Dorsolateral prefrontal cortex (tissue), 122 donors: ENCODE measurements at places on chromosomes 3 and 15. TPM values are rescaled to one million over a fixed set of nuclear protein-coding genes. Genes with fewer than 3 reads are reported as not detected.
A peak's percentile ranks its signal among the peaks of the same experiment; 100 is the strongest.

GUCA1C gene
- not detected for total RNA-seq

WDR93 gene
- total RNA-seq: 0.50 TPM

TMEM42 gene
- total RNA-seq: 24.0 TPM

ARL8B gene
- total RNA-seq: 95.6 TPM

LRRC3B gene
- 19.7 TPM for total RNA-seq

DNA sequence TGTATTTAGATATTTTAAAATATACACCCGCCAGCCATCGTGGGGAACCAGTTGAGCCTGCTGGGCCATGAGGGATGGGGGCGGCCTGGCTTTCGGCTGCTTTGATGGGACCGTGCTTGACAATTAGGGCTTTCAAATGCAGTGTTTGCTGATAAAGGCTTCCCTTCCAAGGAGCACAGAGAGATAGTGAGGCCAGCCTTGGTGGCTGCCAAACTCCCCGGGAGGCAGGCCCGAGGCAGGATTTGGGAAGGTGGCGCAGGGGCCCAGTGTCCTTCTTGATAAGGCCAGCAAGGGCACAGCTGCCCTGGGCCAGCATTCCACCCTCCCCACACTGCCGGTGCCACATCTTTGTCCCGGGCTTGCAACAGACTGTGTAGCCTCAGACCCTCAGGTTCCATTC is 75.6 kb downstream of the LINGO1 start:
- no peak for DNase-seq

DNA sequence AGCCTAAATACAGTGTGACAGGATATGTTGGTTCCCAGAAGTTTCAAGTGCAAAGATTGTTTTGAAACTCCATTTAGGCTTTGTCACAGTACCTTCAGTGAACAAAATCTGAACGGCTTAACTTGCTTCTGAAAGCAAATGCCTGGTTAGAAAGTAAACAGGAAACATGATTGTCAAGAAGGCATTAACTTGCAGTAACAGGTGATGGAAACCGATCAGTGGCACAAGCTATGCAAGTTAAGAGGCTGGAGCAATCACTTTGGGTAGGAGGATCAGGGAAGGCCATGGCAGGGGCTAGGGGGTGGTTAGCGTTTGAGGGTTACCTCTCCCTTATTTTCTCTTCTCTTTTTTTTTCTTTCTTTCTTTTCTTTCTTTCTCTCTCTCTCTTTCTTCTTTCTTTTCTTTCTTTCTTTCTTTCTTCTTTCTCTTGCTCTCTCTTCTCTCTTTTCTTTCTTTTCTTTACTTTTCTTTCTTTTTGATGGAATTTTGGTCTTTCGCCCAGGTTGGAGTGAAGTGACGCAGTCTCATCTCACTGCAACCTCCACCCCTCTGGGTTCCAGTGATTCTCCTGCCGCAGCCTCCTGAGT is 2.4 kb downstream of the HYKK start:
- DNase-seq: no peak

- DNase-seq: peak; percentile 71
Observed at GRCh38 chr3:96813134-96813819, 1.1 kb upstream of the EPHA6 start.

DNA sequence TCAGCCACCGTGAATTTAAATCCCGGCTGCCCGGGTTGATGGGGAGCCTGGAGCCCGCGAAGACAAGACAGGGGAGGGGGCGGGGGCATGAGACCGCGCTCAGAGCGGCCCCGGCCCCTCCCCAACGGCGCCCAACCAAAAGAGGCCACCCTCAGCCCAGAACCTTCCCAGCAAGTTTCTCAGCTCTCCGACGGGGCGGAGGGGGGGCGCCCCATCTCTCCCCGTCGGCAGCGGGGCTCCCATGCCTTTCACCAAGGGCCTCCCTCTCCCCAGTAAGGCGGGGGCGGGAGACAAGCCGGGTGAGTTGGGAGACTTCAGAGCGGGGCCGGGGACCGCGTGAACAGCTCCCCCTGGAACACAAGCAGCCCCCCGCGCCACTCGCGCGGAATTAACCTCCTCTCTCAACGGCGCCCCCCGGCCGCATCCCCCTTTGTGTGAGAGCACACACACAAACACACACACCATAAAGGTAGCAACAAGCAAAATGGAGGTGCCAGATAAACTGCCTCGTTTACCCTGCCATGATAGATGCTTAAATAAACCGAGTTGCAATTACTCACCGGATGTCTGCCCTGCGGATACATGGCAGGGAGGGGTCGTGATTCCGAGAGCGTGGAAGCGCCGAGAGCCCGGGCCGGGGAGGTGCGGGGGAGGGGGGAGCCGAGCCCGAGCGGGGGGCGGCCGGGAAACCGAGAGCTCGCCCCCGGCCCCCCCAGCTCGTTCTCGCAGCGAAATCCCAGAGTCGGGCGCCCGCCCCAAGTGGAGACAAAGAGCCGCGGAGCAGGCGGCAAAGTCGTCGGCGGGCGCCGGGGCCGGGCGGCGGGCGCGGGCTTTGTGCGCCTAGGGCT is 1.3 kb downstream of the TLE3 start:
- DNase-seq: no peak

DNA sequence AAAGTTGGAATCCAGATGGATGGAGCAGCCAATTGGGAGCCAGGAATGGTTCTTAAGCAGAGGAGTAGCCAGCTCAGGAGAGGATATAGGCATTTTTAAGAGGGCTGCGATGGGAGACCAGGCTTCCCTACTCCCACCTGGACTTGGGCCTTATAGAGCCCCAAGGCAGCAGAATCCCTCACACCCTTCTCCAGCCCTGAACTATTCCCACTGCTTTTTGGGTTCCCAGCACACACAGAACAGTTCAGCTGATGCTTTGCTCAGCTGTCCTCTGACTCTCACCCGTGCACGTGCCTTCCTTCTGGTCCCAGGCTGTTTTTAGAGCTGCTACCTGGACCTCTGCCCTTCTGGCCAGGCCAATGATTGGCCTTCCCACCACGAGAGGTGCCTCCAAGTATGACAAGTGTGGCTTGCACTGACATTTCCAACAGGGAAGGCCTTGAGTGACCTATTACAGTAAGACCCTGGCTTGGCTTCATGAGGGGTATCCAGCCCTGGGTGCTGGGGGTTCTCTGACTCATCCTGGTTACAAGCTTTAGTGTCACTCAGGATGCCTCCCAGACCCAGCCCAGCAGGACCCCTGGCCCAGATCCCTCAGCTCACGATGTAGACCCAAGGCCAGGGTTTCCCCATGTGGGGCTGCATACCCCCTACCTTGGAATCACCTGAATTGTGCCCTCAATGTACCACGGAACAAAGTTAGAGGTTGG is 25.2 kb downstream of the NOX5 start:
- DNase-seq: no peak

GRCh38 chr3:129701161-129701560 is 94.7 kb upstream of the PLXND1 start:
- DNase-seq: no peak

GRCh38 chr3:28125342-28125741 is 116.1 kb upstream of the CMC1 start:
- no peak for DNase-seq

DNA sequence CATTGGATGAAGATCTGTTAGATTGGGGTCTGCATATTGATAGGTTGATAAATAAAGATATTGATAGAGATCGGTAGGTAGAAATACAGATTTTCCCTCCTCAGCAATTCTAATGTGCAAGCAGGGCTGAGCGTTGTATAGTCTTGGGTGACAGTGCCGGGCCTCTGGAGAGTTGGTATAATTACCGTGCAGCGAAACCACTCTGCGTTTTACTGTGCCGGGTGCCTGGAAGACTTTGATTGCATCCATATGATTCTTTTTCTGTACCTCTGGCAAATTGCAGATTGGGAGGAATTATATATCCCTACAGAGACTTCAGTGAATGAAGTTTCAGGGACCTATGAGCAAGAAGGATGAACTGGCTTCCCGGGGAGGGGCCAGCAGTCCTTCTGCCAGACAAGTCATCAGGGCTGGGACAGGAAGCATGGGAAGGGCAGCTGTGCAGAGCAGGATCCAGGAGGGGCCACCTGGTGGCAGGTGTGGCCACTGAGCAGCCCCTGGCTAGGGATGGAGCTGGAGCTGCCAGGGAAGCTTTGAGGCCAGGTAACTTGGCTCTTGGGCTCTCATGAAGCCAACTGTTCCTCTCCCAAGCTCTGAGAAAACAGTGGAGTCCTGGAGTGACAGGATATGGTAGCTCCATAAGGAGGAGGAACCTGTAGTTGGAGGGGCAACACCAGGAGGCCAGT is 132.5 kb downstream of the APBA2 start:
- DNase-seq: no peak

- no peak for DNase-seq
Observed at GRCh38 chr3:195746751-195747150, 26.0 kb downstream of the MUC20 start.

- no peak for DNase-seq
Observed at GRCh38 chr3:60708191-60708975, 542.9 kb downstream of the FHIT start.

DNA sequence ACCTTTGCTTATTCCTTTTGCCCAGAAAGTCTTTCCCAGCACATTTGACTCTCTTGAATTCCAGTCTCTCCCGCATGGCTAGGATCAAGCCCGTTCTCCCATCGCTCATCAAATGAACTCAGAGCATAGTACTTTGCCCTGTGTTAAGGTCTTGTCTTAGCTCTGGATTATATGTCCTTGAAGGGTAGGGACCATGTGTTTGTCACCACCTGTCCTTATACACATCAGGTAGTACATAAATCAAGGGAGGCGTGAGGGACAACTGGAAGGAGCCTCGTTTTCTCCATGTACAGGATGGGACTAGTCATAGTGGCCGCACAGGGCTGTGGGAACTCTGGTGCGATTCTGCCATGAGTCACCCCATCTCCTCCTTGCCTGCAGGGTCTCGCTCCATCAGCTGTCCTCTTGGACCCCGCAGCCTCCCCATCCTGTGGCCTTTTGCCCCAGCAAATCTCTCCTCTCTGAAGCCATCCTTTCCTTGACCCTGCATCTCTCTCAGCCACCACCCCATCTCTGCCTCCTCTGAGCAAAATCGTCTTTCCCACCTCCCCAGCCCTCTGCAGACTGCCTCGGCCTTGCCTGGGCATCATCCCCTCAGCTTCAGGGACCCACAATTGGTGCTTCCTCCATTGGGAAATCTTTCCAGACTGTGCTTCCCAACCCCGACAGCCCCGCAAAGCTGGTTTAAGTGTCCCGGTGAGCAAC is 33.4 kb upstream of the RAB6B start:
- no peak for DNase-seq

DNA sequence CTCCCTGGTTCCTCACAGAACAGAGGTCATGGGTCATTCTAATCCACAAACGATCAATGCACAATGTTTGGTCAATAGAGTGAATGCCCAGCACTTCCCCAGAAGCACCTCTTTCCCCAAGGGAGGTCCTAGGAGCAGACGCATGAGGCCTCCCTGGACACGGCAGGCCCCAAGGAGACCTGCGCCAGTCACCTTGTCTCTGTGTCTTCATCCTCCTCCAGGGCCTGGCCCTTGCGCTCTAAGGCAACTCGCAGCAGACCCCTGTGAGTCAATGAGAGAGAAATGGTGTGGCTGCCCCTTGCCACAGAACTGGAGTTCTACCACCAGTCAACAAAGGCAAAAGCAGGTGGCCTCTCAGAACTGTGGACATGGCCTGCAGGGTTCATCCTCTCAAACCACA is 18.1 kb downstream of the ALS2CL start:
- no peak for DNase-seq
